ENCODE measurements at places on chromosomes 12 and 14.

GRCh38 chr12:3962631-3963483, 89.7 kb upstream of the PARP11 start:
- no peak for DNase-seq

GRCh38 chr12:51898937-51899336, 8.4 kb upstream of the ACVRL1 start:
- DNase-seq, result peak; percentile 35

GRCh38 chr12:27555925-27556778, 32.1 kb downstream of the PPFIBP1 start:
- DNase-seq, result no peak

DNA sequence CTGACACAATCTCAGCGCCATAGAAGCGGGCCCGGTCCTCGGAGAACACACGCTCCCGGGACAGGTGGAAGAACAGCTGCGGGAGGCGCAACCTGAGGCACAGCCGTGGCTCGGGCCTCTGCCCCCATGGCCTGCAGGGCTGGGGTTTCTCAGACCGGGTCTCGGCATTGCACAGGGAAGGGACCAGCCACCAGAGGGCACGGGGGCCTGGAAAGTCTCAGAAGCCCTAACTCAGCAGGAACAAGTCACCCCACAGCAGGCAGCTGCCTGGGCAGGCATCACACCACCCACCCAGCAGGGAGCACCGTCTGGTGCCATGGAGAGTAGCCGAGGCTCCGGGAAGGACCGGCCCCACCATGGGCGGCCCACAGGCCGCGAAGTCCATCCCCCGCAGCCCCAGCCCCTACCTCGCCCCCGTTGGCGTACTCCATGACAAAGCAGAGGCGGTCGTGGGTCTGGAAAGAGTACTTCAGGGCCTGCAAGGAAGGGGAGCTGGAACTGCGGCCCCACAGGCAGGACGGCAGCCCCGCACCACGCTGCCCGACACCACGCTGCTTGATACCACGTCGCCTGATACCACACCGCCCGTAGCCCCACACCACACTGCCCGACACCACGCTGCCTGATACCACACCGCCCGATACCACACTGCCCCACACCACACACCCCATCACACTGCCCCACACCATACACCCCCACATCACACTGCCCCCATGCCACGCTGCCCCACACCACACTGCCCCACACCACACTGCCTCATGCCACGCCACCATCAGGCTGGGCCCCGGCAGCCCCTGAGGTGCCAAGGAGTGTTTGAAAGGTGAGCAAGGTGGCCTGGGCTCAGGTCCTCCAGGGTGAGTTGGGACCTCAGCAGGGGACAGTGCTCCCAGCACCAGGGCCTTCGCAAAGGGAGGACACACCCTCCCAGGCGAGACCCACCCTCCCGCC, 20.8 kb downstream of the SIVA1 start:
- no peak for DNase-seq

DNA sequence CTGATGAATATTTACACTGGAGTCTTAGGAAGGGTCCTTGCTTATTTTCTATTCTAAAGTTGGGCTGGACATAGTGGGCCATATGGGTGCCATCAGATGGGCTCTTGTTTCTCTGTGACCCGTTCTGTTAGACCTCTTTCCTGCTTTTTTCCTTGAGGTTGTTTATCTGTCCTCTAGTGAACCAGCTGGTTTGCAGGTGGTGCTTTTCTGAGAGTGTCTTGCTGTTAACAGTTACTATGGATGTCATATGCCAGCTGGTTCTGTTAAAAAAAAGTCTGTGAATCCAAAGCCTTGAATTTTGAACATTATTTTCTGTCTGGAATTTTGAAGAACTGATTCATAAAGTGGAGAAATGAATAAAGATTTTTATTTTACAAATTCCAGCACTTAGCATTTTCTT, 29.2 kb downstream of the ZC3H14 start:
- DNase-seq, result peak; percentile 64

DNA sequence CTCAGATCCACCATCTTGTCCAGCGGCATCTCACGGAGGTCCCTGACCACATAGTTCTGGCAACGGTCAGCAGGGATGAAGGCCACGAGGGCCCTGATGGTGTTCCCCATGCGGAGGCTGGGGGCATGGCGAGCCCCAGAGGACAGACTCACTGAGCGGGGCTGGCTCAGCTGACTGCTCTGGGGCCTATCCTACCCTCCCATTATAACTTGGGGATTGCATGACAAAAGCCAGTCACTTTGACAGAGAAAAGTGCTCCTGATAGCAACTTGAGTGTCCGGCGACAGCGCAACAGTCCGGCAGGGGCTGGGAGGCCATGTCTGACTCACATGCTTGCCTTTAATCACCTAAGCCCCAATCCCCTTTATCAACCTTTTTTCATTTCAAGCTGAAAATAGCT, at the start of gene LRRC10:
Gene LRRC10, minus strand, starts transcription at position 179 of the 400 bp plus-strand sequence. Its CDS starts 69 bp downstream, at position 110.
- no peak for DNase-seq
